ENCODE measurements at places on chromosomes 7 and 10. TPM values are rescaled to one million over a fixed set of nuclear protein-coding genes. Genes with fewer than 3 reads are reported as not detected.

ERVW-1 gene
- polyA plus RNA-seq, result 17.5 TPM

DNA sequence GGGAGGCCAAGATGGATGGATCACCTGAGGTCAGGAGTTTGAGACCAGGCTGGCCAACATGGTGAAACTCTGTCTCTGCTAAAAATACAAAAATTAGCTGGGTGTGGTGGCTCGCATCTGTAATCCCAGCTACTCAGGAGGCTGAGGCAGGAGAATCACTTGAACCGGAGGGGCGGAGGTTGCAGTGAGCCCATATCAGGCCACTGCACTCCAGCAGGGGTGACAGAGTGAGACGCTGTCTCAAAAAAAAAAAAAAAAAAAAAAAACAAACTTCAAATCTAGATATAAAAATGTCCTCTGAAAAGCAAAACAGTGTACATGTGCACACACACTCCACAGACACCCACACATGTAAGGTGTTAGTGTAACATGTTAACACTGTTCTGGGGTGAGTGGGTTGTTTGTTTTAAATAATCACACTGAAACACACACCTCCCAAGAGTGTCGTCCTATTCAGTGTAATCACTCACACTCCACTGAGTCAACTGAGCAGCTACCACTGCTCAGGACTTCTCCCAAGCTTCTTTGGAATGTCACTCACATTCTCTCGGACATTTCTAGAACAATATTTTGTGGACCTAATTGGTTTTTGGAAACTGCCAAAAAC lies 12.8 kb upstream of the RGS10 start:
- no peak for DNase-seq

GSDME gene
- polyA plus RNA-seq, result 31.8 TPM

DNA sequence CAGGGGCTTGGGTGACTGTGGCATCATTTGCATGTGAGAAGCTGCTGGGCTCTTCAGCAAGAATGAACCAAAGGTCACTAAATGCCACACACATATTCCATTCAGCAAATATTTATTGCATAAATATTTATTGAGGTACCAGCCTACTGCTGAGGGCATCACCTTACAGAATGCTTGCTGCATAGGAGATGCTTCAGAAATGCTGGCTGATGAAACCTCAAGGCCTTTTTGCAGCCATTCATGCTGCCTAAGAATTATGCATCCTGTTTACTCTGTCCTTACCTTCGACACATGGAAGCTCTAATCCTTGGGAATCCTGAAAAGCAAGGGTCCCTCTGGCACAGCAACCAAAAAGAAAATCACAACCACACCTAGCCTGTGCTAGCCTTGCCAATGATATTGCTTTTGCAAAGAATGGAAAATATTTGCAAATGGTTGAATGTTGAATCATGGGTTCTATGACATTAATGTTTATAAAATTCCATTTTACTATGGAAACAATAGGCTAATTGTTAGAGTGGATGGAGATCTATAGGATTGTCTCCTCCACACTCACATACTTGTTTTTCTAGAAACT lies 79.6 kb downstream of the PCGF5 start:
- DNase-seq, result no peak

GRCh38 chr10:80131499-80131901 lies 1.0 kb upstream of the PLAC9 start:
- DNase-seq, result no peak

DNA sequence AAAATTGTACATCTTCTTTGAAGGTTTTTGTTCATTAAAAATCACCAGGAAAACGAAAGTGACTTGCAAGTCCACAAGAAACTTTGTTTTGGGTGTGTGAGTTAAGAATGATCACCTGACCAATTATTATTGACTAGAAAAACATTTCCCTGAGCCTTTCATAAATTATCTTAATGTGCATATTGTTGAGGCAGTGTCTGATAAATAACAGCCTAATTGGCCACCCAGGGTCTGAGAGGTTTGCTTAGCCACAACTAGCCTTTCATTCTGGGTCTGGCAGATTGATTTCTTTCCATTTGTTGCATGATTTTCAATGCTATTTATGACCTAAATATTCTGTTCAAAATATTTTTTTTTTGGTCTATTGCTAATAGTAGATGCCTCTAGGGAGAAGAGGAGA lies 152.8 kb downstream of the AUTS2 start:
- DNase-seq, result no peak

- no peak for DNase-seq
Observed at GRCh38 chr7:84792231-84792893, 394.5 kb downstream of the SEMA3D start.

GRCh38 chr7:1529383-1530116 lies 952 bp upstream of the MAFK start:
- no peak for DNase-seq

LYZL2 gene
- polyA plus RNA-seq, result 100 TPM

NME8 gene
- 25.3 TPM for polyA plus RNA-seq

- no peak for DNase-seq
Observed at GRCh38 chr10:29810816-29811215, 176.0 kb upstream of the SVIL start.

DNA sequence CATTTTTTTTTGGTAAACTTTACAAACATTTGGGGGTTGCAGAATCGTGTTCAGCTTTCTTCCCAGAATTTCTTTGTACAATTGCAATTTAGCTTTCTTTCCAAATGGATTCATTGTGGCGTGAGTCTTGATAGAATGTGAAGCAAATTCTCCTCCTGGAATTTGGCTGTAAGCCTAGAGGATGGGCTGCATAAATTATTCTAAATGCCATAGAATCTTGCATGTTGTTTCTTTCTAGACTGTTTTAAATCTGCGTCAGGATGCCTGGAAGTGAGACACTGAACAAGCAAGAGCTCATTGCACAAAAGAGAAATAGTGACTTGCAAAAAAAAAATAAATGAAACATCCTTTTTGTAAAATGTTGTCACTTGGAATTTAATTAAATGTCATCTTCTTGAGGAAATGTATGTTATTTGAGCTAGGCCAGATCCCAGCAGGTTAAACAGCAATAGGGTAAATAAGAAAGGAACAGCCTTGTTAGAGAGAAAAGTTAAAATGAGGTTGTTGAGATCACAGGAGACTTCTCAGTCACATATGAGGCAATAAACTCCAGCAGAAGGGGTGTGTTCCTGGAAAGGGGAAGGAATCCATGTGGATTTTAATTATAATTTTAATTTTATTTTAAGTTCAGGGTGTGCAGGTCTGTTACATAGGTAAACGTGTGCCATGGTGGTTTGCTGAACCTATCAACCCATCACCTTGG lies 483.0 kb downstream of the PLXDC2 start:
- no peak for DNase-seq

INPP5F gene
- 21.9 TPM for polyA plus RNA-seq

DNA sequence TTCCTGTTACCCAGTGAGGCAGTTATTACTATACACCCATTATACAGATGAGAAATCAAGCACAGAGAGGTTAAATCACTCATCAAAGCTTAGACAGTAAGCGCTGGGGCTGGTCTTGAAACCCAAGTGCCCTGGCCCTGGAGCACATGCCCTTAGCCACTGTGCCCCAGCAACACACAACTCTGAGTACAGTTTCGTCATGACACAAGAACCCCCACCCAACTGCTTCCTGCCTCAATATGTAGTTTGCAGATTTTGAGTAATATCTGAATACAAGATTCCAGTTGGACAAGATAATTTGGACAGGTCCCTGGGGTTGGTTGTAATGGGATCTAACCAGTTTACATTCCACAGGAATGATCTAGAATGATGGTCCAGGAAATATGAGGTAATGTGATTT lies 62.8 kb downstream of the SH3PXD2A start:
- no peak for DNase-seq

OTUD1 gene
- polyA plus RNA-seq, result 15.9 TPM

DNA sequence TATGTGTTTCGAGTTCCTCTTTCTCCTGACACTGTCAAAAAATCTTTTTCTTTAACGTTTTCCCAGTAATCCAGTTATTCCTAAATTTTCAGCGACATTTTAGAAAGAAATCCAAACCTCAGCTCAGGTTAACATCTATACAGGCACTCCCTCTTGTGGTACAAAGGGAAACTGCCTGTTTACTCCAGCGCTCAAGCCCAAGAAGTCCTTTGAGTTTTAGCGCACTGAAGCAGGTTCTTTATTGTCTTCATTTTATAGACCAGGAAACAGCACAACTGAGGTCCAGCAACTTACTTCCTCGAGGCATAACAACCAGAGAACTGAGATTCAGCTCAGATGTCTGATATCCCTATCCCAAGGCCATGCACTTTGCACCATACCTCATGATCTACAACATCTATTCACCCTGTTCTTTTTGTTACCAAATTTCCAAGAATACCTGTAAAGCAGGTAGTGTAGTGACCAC lies 287.2 kb upstream of the MKLN1 start:
- DNase-seq, result peak; percentile 79

DNA sequence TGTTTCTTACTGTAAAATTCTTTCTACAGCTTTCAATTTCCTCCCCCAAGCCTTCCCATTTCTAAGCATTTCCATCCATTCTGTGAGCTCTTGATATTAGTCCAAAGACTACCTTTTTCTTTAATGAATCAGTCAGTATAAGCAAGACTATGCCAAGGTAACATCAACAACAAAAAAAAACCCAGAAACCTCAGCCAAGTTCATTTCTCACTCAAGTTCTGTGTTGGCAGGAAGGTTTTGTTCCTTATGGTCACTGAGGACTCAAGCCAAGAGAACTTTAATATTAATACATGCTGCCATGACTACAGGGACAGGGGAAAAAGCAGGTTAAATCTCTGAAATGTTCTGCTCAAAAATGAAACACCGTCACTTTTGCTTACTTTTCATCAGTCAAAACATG lies 621.2 kb upstream of the NRP1 start:
- no peak for DNase-seq
